ENCODE measurements at places on chromosomes 6 and 20.

DNA sequence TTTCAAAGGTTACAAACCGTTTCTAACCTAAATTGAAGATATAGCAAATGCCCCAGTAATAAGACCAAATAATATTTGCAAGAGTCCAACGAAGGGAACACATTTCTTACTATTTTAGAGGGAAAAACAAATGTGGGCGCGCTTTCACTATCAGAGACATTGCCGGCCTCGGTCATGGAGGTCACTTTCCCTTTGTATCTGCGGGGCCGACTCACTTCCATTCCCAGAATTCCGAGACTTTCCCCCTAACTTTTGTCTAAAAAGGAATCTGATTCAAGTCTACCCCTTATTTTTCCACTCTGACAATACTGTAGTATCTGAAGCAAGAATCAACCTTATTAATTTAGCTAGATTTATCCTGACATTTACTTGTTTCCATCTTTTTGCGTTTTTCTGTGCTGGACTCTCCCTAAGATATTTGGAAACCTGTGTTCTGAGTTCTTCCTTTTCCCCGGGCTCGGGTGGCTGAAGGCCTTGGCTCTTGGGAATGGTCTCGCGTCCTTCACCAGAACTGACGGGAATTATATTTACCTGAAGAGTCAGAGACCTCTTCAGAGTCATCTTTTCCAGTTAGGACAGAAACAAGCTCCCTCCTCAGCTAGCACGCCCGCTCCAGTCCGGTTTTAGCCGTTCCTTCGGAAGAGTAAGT is 71.8 kb upstream of the ZNF184 start:
- DNase-seq = no peak

DNA sequence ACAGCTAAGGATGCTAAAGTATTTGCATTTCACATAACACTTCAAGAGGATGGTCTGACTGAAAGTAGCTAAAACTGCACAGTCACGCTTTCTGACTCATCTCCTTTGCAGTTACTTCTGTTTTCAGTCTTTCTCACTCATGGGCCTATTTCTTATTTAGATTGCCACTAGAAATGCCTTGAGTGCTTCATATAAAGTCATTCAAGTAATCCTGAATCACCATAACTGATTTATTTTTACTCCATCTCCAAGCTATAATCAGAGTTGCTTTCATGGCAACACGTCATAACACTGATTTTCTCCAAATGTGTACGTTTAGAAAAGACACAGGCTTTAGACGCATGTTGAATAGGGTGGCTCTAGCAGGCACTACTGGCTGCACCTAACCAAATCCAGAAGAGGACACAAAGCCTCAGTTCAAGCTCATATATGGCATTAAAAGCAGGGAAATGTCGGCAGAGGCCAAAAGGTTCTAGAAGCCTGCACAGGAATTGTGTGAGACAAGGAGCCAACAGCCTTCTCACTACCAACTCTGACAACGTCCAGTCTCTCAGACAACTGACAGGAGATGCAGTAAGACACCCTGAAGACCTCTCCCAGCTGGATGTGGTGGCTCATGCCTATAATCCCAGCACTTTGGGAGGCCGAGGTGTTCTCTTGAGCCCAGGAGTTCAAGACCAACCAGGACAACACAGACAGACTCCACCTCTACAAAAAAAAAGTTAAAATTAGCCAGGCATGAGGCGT is 64.1 kb upstream of the BEND6 start:
- DNase-seq = no peak

DNA sequence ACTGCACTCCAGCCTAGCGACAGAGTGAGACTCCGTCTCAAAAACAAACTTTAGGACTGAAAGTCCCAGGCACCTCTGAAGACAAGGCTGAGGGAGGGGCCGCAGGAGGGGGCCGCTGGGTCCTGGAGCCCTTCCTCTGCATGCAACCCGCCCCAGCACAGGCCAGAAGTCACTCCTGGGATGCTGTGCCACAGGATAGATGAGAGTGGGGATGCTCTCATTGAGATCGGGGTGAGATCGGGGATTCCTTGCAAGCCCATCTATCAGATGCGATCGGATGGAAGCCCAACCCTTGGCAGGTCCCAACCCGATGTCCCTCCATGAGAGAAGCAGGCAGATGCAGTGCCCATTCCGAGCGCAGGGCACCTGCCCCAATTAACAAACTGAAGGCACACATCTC is 66.5 kb downstream of the WDR27 start:
- DNase-seq = no peak

- DNase-seq = no peak
Observed at GRCh38 chr6:103079867-103080266, 1686.4 kb downstream of the GRIK2 start.

DNA sequence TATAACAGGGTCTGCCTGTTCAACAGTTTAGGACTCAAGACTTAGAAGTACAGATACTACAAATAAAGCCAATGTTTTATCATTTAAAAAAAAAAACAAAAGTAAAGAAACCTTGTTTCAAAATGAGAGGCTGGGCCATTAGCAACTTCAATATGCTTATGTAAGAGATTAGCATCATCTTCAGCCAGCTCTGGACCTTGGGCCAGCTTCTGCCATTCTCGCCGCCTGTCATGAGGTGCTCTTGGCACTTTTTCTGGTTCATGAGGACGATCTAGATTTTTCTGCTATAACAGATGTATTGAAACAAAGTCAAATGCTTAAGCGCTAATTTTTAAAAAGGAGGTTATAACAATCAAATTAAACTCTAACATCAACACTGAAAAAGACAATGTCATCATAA is 74.2 kb downstream of the WASF1 start:
- no peak for DNase-seq

All from DMS79 treated with DMSO at 0.1 percent for 48 hours (cell line).